ENCODE measurements at places on chromosomes 2 and 18. TPM values are rescaled to one million over a fixed set of nuclear protein-coding genes. Genes with fewer than 3 reads are reported as not detected.

The ZNF521 gene
- total RNA-seq, result 66.4 TPM

The SPATA3 gene
- total RNA-seq, result not detected

The ADGRF3 gene
- 0.13 TPM for total RNA-seq

The ZDBF2 gene
- total RNA-seq, result 8.2 TPM

The TDRD15 gene
- total RNA-seq, result not detected

The L3MBTL4 gene
- total RNA-seq, result 10.2 TPM

The CDC42EP3 gene
- 8.2 TPM for total RNA-seq

The NGEF gene
- not detected for total RNA-seq

The CMPK2 gene
- 0.64 TPM for total RNA-seq

The PRKRA gene
- total RNA-seq, result 29.7 TPM

The ASXL3 gene
- 0.76 TPM for total RNA-seq

The LBX2 gene
- total RNA-seq, result 0.39 TPM

The FOSL2 gene
- 37.3 TPM for total RNA-seq

The TOGARAM2 gene
- total RNA-seq, result 0.13 TPM

The TMEM247 gene
- not detected for total RNA-seq

The KRTCAP3 gene
- total RNA-seq, result 0.38 TPM

The HS6ST1 gene
- total RNA-seq, result 8.3 TPM

The CLHC1 gene
- total RNA-seq, result 4.6 TPM

The TEX44 gene
- not detected for total RNA-seq

The CHRND gene
- total RNA-seq, result not detected

The LIMS1 gene
- total RNA-seq, result 543 TPM

The LBH gene
- 52.0 TPM for total RNA-seq

The LMAN1 gene
- 80.4 TPM for total RNA-seq

The C1QL2 gene
- total RNA-seq, result not detected

The EFEMP1 gene
- total RNA-seq, result 3,306 TPM

The TUBB8B gene
- not detected for total RNA-seq

The KLHL29 gene
- 2.2 TPM for total RNA-seq

The POTEC gene
- total RNA-seq, result not detected

The NEU2 gene
- total RNA-seq, result not detected

The NR4A2 gene
- total RNA-seq, result 0.25 TPM

The TRIM54 gene
- 0.51 TPM for total RNA-seq

The MTIF2 gene
- total RNA-seq, result 26.3 TPM

The HSBP1L1 gene
- 3.4 TPM for total RNA-seq

The UGT1A6 gene
- total RNA-seq, result not detected

The MERTK gene
- 14.0 TPM for total RNA-seq

The MC4R gene
- not detected for total RNA-seq

The GPR75 gene
- total RNA-seq, result 1.3 TPM

The CLEC4F gene
- total RNA-seq, result 0.13 TPM

The C2orf80 gene
- not detected for total RNA-seq

The ANKRD53 gene
- total RNA-seq, result 0.13 TPM

The ZSCAN30 gene
- 7.8 TPM for total RNA-seq
